Pons (tissue), 1 donor: ENCODE measurements at places on chromosomes 4 and X.

- DNase-seq: no peak
Measured at GRCh38 chr4:141473952-141474351, 162.4 kb upstream of the IL15 start.

- no peak for DNase-seq
Measured at GRCh38 chr4:55637272-55637820, 1.2 kb upstream of the NMU start.

GRCh38 chr4:124060261-124060918, 652.1 kb downstream of the ANKRD50 start:
- DNase-seq: peak; percentile 67

DNA sequence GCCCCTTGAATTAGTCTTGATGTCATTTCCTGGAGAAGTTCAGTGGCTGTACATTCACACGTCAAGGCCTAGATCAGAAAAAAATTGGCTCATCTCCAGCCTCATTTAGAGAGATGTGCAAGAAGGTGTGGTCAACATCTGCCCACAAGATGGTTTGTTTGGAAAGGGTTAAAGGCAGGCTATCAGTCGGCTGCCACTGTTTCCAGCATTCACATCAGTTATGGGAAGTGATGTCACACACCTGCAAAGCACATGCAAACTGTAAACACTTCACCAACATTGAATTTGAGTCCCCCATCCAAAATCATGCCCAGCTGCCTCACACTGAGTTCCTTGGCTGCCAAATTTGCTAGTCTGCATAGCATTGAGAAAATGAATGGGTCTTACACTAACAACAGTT, 498.3 kb upstream of the INTU start:
- no peak for DNase-seq

DNA sequence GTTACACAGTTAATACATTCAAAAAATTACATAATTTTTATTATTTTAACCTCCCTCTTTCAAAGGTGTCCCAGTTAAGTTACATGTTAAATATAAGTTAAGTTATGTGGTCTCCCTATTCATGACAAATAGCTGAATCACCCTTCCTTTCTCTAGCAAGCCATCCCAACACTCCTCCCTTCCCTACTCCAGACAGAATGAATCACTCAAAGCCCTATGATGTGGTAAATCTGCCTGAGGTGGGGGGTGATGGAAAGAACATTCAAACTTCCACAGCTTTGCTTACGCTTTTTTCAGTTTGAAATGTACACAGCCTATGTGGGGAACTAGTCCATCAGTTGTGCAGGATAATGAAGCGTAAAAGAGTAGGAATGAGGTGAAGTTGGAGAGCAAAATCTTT, 90.2 kb downstream of the CXCL13 start:
- DNase-seq: no peak

- peak; percentile 31 for DNase-seq
Measured at GRCh38 chrX:113980953-113981352, 602.9 kb upstream of the HTR2C start.

DNA sequence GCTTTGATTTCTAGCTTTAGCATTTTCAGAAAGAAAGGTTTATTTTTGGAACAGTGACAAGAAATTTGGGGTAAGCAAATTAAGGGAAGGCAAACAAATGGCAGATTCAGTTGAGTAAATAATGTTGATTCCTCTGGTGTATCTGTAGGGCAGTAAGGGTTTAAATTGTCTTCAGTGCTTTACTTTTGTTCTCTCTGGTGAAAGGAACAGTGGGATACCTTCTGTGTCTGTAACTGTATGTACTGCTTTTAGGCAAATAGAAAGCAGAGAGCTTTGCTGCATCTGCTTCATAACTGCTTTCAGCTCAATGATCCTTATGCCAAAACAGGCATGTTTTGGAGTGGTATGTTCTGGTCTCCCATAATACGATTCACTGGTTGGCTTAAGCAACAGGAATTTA, 932.1 kb upstream of the SLIT2 start:
- DNase-seq: no peak

DNA sequence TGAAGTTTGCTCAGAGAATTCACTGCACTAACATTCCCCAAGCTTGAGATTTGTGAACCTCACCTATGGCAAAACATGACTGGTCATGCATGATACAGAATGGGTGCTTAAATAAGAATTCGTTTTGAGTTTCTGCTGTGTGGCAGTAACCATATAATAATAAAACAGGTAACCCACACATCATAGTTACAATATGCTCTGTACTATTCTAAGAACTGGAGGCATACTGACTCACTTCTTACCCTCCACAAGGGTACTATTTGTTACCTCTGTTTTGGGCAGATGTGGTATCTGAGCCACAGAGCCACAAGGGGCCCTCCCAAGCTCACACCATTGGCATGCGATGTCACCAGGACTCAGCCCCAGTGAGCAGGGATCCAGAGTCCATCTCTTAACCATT, 17.6 kb downstream of the SLC2A9 start:
- no peak for DNase-seq

GRCh38 chrX:39258331-39258730, 457.1 kb downstream of the MID1IP1 start:
- no peak for DNase-seq

DNA sequence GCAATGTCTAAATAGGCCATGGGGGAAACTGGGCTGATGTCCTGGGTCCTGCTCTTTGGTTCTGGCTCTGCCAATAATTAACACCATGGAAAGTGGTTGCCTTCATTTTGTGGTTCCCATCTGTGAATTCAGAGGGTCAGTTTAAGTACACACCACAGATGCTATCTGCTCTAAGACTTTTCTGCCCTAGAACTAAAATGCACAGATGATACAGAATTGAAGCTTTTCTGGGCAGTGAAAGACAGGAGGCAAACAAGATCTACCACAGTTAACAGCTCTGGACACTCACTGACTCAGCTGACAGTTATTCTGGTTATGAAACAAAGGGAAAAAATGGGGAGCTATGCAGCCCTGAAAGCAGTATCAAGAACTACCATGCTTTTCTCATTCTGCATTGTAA, 37.3 kb downstream of the APBB2 start:
- DNase-seq: peak; percentile 76

DNA sequence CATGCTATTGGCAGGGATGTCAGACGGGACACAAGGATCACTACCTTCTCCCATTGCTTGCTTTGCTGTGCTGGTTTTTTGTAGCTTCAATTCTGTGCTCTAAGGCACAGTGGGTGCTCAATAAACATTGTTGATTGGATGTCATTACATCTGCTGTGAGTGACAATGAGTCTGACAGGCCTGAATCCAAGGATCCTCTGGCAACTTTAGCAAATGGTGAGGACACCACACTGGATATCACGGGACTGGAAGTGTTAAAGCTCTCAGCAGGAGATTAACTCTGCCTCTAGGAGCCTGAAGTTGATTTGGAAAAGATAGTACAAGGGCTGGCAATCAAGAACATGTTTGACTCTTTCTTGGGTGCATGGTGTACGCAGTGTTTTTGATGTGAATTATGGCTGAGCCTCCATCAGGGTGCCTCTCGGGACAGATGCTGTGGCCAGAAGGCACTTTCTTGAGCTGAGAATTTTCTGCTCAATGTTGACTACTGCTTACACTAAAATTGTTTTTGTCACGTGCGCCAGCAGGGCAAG, 217.9 kb downstream of the ARAP2 start:
- no peak for DNase-seq

GRCh38 chrX:41317477-41318208, 16.3 kb upstream of the DDX3X start:
- DNase-seq: no peak

DNA sequence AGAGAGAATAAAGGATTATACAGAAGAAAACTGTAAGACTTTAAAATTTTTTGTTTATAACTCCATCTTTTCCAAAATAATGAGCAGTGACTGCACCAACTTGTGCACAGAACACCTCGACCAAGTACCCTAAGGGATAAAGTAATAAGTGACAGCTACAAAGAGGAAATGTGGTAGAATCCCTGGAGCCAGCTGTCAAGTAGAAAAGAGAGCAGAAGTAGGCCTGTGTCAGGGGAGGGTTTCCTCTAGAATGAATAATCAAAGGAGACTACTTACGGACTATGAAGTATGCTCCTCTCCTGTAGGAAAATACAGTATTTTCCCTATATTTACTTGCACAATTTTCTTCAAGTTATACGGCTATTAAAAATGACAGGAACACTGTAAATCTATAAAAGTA, 1.2 kb downstream of the EIF1AX start:
- DNase-seq: peak; percentile 3

GRCh38 chrX:106612393-106612763, 600 bp downstream of the RADX start:
- peak; percentile 28 for DNase-seq

GRCh38 chrX:10173331-10173900, 16.6 kb downstream of the CLCN4 start:
- DNase-seq: no peak

DNA sequence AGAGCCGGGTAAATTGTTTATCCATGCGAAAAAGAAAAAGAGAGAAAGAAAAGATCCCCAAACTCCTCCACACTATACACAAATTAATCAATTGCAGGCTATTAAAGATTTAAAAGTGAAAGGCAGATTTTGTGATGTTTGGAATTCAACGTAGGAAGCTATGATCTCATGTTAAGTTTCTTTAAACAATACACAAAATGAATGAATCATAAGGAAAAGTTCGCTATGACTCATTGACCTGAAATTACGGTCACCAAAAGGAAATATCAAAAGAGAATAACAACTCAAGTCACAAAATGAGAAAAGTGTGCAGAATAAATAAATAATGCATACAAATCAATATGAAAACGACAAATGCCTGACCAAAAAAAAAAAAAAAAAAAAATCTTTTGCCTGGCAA, 28.6 kb downstream of the CLNK start:
- DNase-seq: no peak

- DNase-seq: no peak
Measured at GRCh38 chr4:16883806-16884205, 14.6 kb downstream of the LDB2 start.

DNA sequence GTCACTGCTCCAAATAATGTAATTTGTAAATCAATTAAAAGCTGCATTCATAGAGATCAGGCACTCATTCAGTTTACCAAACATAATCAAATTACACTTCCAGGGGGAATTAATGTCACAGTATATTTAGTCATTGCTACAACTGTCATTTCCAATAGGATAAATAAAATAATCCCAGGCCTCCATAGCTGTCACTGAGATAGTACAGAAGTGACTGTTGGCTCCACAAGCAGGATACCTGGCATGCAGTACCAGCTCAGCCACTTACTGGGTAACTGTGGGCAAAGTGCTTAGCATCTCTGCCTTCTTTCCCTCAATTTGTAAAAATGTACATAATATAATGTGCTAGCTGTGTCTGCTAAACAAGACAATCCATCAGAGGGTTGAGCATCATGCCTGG, 128.1 kb downstream of the CAMK2D start:
- no peak for DNase-seq

GRCh38 chrX:30414144-30414543, 105.0 kb upstream of the NR0B1 start:
- DNase-seq: no peak

- DNase-seq: no peak
Measured at GRCh38 chrX:154429711-154430110, 1.2 kb downstream of the ATP6AP1 start.

DNA sequence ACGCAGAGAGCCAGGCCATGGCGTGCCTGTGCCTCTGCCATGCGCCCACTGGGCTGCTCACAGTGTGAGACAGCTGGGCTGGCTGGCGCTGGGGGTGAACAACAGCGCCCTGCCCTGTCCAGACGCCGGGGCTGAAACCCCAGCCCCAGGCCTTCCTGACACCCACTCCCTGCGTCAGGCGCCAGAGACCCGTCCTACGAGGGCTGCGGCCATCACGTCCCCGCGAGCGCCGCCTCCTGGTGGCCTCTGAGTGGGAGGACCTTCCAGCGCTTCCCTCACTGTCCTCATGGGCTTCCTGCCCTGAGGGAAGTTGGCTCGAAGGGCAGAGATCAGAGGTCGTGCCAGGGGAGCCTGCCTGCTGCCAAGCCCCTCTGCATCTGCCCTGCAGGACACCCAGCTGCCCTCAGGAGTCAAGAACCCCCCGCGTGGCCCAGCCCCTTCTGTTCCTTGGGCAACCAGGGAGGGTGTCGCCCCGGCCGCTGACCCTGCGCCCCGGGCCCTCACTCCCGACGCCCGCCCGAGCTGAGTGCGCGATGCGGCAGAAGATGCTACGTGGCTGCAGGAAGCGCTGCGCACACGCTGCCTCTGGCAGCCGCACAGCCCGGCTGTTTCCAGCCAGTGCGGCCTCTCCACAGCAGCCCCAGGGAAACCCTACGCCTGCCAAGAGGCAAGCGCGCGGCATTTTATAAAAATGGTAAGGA, 16.2 kb downstream of the NELFA start:
- no peak for DNase-seq

- DNase-seq: no peak
Measured at GRCh38 chr4:113692809-113693411, 68.6 kb downstream of the CAMK2D start.

- no peak for DNase-seq
Measured at GRCh38 chr4:76558396-76559235, 123.6 kb downstream of the SHROOM3 start.

DNA sequence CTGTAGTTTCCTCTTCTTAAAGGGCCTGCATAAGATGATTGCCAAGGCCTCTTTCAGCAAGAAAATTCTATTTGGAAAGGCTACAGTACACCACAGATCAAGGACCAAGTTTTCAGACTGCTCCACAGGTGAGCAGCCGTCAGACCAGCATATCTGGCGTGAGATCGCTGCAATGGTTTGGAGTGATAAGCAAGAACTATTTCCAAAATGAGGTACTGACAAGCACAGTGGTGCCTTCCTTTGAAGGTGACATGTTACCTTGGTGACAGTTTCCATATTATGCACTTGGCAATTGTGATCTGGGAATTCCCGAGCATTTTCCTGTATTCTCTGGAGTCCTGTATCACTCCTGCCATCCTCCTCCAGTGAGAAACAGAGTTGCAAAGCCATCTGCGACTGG, 7.3 kb upstream of the TMEM150C start:
- no peak for DNase-seq

DNA sequence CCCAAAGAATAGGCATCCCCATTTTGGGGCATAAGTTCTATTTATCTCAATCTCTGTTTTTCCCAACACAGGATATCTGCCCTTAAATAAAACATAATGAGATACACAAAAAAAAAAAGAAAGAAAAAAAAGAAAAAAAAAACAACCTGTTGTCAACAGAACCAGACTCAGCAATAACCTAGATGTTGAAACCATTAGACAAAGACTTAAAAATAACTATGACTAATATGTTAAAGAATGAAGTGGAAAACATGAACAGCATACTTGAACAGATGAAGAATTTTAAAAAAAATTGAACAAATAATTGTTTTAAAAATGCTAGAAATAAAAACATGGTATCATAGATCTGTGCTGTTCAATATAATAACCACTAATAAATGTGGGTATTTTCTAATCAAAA, 93.4 kb upstream of the RXFP1 start:
- no peak for DNase-seq

- no peak for DNase-seq
Measured at GRCh38 chr4:19030536-19030935, 1009.0 kb upstream of the LCORL start.

GRCh38 chrX:93454509-93454908, 218.9 kb downstream of the NAP1L3 start:
- no peak for DNase-seq

- no peak for DNase-seq
Measured at GRCh38 chr4:7187168-7187535, 5.2 kb upstream of the SORCS2 start.
